ENCODE measurements at places on chromosomes 5 and 9.

- no peak for DNase-seq
These were observed 7.0 kb downstream of the LNPEP start for GRCh38 chr5:96942911-96943310.

- no peak for DNase-seq
These were observed 49.0 kb downstream of the TMEM215 start for GRCh38 chr9:32832346-32832745.

- no peak for DNase-seq
These were observed 162.2 kb downstream of the SREK1 start for GRCh38 chr5:66306105-66306843.

- no peak for DNase-seq
These were observed 130.8 kb upstream of the MAN2A1 start for GRCh38 chr5:109558952-109559351.

DNA sequence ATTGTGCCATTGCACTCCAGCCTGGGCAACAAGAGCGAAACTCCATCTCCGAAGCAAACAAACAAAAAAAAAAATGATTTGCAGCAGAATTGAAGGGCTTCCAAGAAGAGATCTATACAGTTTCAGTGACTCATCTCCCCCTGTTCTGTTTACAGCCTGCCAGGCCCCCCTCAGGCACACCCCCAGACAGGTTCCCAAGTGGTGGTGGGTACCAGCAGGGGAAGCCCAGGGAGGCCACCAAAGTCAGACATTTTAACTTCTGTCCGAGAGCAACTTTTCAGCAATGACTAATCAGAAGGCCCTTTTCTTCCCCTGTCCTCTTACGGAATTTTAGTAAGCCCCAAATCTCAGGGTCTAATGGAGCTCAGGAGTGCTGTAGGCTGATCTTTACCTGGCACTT is 98.7 kb downstream of the PAX5 start:
- no peak for DNase-seq

DNA sequence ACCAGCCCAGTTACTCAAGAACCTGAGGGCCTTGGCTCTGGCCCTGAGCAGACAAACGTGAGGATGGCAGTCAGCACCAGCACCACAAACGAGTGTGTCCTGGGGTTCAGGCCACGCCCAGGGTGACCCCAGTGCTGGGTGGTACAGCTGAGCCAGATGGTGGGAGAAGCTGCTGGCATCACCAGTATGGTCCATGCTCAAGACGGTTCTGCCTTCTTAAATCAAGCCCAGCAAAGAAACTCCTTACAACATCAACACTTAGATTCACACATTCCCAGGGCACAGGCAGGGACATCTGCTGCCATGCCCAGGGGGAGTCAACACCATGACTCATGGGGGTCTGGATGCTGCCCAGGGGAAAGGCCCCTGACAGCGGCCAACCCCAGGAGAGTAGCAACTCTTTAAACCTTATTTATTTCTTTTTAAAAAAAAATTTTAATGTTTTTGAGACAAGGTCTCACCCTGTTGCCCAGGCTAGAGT is 31.3 kb downstream of the IPPK start:
- no peak for DNase-seq

DNA sequence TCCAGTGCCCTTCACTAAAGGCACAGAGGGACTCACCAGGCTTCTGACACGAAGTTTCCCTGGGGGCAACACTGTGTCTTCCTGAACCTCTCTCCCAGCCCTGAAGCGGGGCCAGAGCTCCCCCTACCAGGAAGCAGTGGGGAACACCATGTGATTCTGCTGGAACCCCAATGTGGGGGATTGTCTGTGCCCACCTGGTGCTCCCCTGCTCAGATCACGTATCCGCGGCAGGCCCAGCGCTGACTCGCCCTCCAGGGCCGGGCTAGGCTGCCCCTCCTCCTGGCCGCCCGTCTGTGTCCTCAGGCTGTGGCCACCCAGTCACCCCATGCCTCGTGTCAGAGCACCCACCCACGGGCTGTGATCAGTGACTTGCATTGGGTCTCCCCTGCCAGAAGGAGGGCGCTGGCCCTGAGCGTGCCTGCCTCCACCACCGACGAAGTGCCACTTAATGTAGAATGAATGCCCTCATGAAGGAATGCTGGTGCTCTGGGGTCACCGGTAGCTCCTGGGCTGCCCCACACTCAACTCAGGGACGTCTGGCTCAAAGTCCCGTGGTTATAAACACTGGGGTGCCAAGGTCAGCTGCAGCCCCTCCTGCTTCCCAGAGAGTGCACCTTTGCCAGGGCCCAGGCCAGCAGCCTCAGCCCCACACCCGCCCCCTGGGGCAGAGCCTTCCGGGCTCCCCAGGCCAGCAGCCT is 22.1 kb downstream of the SARDH start:
- DNase-seq = no peak

- DNase-seq = no peak
These were observed 5.9 kb upstream of the ACO1 start for GRCh38 chr9:32378496-32378895.

DNA sequence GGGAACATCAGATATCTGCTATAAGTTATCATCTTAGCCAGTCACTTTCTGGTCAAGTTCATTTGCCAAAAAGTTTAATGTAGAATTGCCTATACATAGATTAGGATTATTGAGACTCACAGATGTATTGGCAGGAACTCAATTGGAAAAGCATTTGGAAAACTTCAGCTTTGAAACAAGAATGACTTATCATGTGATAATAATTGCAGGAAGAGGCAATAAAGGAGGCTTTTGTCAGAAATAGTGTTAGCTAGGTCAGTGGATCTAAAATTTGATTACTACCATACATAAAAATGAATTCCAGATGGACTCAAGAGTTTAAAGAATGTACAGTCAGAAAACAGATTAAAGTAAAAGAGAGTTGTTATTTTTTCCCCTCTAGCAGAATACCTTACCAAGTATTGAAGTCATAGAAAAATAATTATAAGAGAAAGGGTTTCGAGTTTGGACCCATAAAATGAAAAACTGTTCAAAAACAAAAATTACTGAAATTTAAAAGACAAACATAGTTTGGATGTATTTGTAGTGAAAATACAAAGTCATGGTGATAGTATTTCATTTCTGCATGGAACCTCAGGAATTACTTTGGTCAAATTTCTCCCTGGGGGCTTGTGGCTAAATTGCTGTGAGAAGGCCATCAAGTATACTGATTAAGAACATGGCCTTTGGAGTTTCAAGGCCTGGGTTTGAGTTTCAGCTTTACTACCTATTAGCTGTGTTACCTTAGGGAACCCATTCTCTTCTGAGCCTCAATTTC is 159.9 kb downstream of the TMEM38B start:
- DNase-seq = no peak

DNA sequence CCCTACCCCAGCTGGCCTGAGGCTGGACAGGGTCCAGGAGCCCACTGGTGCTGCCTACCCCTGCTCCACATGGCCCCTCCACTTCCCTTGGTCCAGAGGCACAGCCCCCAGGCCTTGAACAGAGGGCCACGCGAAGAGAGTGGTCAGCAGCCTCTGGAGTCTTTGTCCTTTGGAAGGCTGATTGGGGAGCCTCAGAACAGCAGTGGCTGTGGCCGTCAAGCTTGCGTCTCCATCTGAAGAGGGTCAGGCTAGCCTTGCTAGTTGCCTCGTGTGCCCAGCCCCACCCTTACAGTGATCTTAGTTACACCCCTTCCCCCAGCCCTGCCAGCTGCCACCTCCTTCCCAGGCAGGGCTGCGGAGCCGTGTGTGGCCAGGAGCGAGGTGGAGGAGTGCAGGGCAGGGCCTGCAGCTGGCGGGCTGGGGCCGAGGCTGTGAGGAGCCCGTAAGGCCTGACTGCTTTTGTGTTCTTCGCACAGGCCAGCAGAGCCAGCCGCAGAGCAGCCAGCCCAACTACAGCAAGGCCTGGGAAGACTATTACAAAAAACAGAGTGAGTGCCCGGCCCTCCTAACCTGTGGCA is 30.1 kb upstream of the PRDM12 start:
- no peak for DNase-seq

GRCh38 chr9:107721705-107722245 is 232.2 kb upstream of the KLF4 start:
- no peak for DNase-seq

DNA sequence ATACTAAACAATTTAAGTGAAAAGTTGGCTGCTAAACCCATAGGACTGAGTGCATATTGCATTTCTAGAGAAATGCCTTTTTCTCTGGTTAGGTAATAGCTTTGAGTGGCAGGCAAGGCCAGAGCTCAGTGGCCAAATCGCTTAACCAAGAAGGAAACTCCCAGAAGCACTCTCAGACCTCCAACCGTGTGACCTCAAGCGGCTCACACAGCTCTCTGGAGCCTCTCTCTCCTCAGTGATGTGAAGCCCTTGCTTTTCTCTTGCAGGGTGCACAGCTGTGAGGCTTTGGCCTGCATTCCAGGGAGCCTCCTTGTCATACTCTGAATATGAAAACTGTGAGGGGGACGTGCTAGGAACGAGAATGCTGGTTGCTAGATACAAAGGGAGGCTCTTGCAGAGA is 106.7 kb downstream of the INSYN2B start:
- no peak for DNase-seq

- DNase-seq = no peak
These were observed 385.1 kb downstream of the SEMA5A start for GRCh38 chr5:9160747-9161146.

GRCh38 chr9:21286659-21287058 is 18.5 kb downstream of the IFNA5 start:
- no peak for DNase-seq

- DNase-seq = no peak
These were observed 491.4 kb downstream of the LRRC70 start for GRCh38 chr5:63070001-63070400.

GRCh38 chr9:2764353-2764752 is 47.0 kb downstream of the KCNV2 start:
- no peak for DNase-seq

- no peak for DNase-seq
These were observed 441.9 kb upstream of the PIK3R1 start for GRCh38 chr5:67773411-67774266.

GRCh38 chr9:109297899-109298298 is 23.0 kb downstream of the EPB41L4B start:
- DNase-seq = no peak

GRCh38 chr5:138224712-138225111 is 11.6 kb upstream of the CDC23 start:
- DNase-seq = no peak

DNA sequence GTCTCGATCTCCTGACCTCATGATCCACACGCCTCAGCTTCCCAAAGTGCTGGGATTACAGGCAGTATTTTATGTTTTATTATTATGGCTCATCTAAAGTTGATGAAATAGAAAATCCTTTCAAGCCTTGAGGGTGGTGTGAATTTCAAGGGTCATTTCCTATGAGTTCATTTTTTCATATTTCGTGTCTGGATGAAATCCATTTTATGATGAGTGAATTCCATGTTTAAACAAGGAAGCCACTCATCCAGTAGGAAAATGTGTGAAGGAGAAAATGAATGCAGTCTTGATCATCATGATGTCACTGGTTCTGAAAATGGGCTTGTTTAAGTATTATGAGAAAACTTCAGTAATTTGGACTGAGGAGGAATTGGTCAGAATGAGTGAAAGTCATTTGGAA is 74.6 kb upstream of the ZSWIM6 start:
- DNase-seq = no peak

DNA sequence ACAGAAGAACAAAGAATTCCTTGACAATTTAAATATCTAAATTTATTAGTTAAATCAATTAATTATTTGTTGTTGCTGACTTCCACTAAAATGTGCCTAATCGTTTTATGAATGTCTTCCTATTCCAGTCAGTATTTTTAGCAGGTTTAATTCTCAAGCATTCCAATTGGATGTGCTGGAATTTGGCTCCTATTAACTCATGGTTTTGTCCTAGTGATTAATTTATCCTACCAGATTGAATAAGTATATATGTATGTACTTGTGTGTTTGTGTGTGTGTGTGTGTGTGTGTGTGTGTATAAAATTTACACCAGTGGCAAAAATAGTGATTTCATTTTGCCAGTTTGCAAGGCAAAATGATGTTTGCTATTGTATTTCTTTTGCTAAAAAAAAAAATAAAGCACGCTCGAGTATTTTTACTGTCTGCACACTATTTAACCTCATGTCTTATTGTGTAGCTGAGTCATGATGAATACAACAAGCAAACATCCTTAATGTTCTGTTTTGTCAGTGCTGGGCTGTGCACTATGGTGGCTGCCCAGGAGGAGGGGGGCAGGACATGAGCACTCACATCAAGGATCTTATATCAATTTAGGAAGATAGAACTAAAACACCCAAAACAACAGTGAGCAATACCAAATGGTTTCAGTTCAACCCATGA is 375.5 kb downstream of the PDE4D start:
- no peak for DNase-seq

- no peak for DNase-seq
These were observed 280.2 kb downstream of the SEMA5A start for GRCh38 chr5:9265441-9266287.

- no peak for DNase-seq
These were observed 45.2 kb downstream of the YIPF5 start for GRCh38 chr5:144125163-144125726.

DNA sequence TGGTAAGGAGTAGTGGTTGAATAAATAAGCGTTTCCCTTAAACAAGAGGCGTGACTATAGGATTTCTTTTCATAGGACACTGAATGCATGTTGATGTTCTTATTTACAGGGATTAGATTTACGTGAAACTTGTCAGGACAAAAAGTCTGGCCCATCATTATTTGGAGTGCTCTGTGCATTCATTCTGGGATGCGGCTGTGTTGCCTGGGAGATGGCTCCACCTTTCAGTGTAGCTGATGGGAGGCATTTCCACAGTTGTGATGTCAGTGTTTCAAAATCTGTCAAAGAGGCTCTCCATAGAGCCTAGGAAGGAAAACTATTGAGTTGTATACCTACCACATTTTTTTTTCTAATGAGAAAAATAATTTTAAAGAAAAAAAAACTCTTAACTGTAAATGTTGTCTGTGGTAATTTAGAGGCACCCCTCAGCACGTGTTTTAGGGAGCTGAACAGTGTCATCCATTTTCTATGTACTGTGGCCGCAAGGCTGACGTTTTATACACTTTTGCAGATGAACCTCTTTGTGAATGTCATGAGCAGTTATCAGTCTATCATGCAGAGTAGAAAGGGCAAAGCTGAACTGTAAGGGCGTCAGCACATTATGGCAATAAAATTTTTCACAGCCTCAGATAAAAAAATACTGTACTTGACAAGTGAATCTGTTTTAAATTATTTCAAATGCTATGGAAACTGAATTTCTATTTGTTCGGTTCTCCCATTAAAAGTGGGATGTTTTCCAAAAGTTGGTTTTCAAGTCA is 202.7 kb downstream of the PBX3 start:
- DNase-seq = no peak

DNA sequence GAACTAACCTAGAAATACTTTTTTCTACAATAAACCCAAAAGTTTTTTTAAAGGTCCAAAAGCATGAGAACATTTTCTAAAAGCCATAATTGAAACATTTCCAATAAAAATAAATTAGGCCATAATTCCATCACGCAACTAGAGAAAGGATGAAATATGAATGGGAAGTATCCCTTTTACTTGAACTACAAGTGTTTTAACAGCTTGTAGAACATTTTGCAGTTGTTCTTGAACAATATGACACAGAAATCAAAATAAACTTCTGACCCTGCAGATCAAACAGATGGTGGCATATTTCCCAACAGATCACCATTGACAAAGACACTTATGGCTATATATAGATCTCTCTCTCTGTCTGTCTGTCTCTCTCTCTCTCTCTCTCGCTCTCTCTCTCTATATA is 624.4 kb downstream of the PSAT1 start:
- DNase-seq = no peak

- no peak for DNase-seq
These were observed 82.1 kb downstream of the HRH2 start for GRCh38 chr5:175740014-175740413.

All from stimulated activated CD8-positive, alpha-beta memory T cell treated with anti-CD3 and anti-CD28 coated beads, Interleukin-4, amount 100 ng/mL, for 1 hour (primary cell).